Activated CD4-positive, alpha-beta T cell treated with anti-CD3 and anti-CD28 coated beads for 1 hour (primary cell): ENCODE measurements at places on chromosomes 16 and 17.
A peak's percentile ranks its signal among the peaks of the same experiment; 100 is the strongest.

- DNase-seq = no peak
These were observed 28.1 kb downstream of the WSB1 start for GRCh38 chr17:27322026-27322425.

DNA sequence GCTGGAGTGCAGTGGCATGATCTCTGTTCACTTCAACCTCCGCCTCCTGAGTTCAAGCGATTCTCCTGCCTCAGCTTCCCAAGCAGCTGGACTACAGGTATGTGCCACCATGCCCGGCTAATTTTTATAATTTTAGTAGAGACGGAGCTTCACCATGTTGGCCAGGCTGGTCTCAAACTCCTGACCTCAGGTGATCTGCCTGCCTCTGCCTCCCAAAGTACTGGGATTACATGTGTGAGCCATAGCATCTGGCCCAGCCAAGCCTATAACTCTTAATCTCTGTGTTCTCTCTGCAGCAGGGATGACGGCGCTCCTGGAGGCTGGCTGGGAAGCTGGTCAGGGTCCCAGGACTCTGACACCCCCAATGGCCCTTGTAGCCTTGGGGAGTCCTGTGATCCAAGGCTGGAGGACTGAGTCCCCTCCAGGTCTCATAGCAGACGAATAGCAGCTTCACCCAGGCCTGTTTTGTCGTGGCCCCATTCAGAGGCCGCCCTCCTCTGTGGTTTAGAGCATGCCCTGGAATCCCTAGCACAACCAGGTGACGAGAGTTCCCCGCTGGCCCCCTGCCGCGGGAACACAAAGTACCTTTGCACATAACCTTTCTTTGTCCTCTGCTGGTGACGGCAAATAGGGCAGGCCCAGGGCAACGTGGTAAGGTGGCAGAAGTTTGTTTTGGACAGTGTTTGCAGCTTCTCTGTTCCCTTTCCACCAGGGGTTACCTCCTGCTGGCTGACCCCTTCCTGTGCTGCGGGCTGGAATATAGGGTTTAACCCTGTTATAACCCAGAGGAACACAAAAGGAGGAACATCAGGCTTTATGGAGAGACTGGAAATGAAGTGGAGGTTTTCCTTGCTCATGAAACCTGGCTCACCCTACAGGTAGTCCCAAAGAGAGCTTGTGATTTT lies 43.0 kb upstream of the TOB1 start:
- DNase-seq = no peak

DNA sequence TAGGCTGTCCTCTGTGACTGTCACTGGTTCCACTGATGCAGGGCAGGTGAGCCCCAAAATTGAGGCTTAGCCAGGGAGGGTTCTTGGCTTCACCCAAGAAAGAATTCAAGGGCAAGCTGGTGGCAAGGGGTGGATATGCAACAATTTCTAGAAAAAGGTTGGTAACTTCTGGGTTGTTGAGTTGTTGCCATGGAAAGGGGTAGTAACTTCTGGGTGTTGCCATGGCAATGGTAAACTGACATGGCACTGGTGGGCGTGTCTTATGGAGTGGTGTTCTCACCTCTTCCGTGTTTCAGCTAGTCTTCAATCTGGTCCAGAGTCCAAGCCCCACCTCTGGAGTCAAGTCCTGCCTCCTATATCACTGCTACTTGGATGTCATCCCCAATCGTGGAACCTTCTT lies 9.5 kb upstream of the GUCY2D start:
- no peak for DNase-seq

- no peak for DNase-seq
These were observed at the start of gene NDRG4 for GRCh38 chr16:58499615-58500351. NDRG4 (plus strand) TSS chr16:58500143; CDS start chr16:58500249, 106 bp downstream.

DNA sequence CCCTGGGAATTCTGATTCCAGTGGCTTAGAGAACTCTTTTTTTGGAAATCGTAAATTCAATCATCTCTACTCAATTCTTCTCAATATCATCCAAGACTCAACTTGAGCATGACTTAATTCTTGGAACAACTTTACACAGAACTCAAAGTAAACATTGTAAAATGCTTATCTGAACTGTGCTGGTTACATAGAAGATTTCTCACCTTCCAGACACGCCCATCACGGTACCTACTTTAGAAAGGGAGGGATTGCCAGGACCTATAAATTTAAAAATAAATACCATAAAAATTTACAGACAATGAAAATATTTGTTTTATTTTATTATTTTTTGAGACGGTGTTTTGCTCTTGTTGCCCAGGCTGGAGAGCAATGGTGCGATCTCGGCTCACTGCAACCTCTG lies 26.5 kb downstream of the MAP1LC3B start:
- no peak for DNase-seq

GRCh38 chr17:27944546-27945332 lies 51.6 kb upstream of the LYRM9 start:
- DNase-seq = no peak

DNA sequence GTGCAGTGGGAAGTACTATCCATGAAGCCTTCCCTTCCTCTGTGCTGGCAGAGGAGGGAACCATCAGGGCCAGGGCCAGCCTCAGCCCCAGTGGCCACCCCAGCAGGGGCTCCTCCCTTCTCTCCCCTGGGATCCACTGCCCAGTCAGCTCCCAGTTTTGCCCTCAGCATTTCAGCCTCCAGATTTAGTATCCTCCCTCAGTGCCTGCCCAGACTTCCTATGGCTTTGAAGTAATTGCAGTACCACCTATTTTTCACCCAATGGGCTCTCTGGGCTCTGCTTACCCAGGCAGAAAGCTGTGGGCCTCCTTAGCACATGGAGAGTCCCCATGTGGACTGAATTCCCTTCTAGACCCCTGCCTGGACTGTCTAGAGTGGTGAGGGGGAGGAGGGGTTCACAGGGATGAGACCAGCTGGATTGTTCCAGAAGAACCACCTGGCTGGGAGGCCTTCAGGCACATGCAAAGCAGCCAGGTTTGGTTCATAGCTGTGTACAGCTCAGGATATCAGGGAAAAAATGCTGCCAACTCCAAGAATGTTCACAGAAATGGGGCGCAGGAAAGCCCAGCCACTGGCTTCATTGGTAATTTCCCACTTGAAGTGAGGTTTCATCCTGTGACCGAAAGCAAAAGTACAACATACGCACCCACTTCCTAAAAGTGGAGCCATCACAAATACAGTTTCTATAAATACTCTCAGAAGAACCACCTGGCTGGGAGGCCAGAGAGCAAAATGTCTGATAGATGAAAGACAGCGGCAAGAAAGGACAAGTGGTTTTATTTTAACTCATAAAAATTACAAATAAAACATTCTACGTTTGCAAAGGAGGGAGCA lies 15.2 kb upstream of the HERPUD1 start:
- no peak for DNase-seq

DNA sequence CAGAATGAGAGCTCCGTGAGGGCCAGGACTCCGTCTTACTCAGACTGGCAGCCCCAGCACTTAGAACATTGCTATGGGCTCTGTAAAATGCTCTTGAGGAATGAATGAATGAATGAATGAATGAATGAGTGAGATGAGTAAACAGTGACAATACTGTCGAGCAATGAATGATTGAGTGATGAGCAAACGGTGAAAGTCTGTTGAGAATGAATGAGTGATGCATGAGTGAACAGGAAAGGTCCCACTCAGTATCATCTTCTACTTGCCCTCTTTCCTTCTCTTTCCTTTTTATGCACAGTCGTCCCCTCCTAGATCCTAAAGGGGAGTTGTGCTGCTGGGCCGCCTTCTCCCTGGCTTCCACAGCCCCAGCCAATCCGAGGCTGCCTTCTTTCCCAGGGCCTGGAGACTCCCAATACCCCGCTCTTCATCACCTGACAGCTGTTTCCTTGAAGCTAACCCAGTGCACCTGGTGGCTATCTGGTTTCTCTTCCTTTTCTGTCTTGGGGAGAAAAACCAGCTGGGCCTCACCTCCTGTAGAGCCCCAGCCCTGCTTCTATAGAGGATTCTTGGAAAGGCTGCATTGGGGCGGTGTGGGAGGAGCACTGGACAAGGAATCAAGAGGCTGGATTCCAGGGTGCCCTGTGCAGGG lies 32.7 kb upstream of the CACNG1 start:
- no peak for DNase-seq

GRCh38 chr17:39231591-39232551 lies 6.1 kb upstream of the STAC2 start:
- peak; percentile 37 for DNase-seq

GRCh38 chr16:47503936-47504335 lies 42.8 kb downstream of the PHKB start:
- DNase-seq = no peak

GRCh38 chr17:13385481-13385911 lies 216.2 kb downstream of the HS3ST3A1 start:
- no peak for DNase-seq

GRCh38 chr17:5516060-5516792 lies 29.9 kb downstream of the MIS12 start:
- DNase-seq = no peak

DNA sequence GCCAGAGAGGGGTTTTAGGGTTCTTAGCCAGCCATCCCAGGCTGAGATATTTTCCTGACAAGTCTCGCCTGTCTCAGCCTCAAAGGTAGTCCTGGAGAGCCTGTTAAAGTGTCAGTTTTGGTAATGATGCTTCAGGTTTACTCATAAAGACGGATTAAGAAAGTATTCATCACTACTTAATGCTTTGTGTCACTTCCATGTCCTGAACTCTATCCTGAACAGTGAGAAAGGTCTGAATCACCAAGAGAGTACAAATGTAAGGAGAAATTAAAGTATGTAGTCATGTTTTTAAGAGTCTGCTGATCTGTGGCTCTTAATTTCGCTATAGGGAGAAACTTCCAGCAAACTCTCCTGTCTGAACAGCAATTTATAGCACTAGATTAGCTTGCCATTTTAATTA lies 14.0 kb downstream of the RPGRIP1L start:
- no peak for DNase-seq

GRCh38 chr16:75287708-75288107 lies 36.3 kb upstream of the BCAR1 start:
- no peak for DNase-seq
